ENCODE measurements at places on chromosomes 12 and 14.
A peak's percentile ranks its signal among the peaks of the same experiment; 100 is the strongest.

GRCh38 chr12:96094201-96094600 is 58.8 kb upstream of the LTA4H start:
- DNase-seq = peak; percentile 68

- peak; percentile 92 for DNase-seq
These were observed 660.9 kb downstream of the C12orf50 start for GRCh38 chr12:87368259-87368658.

DNA sequence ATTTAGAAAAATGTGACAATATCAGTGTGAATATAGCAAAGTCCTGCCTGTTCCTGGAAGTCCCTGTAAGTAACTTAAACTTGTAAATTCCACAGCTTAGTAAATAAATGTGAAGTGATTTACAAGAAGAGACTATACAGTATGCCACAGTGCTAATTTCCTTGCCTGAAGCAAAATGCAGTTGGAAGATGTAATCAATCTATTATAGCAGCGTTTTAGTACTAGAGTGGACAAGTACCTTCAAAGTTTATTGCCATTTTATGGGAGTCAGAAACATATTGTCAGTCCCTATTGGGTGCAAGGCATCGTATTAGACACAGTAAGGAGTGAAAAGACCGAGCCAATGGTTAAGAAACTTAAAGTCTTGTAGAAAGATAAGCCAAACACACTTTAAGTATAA is 94.1 kb downstream of the TRHDE start:
- no peak for DNase-seq

GRCh38 chr12:110862329-110862728 is 15.5 kb downstream of the CCDC63 start:
- DNase-seq = no peak

DNA sequence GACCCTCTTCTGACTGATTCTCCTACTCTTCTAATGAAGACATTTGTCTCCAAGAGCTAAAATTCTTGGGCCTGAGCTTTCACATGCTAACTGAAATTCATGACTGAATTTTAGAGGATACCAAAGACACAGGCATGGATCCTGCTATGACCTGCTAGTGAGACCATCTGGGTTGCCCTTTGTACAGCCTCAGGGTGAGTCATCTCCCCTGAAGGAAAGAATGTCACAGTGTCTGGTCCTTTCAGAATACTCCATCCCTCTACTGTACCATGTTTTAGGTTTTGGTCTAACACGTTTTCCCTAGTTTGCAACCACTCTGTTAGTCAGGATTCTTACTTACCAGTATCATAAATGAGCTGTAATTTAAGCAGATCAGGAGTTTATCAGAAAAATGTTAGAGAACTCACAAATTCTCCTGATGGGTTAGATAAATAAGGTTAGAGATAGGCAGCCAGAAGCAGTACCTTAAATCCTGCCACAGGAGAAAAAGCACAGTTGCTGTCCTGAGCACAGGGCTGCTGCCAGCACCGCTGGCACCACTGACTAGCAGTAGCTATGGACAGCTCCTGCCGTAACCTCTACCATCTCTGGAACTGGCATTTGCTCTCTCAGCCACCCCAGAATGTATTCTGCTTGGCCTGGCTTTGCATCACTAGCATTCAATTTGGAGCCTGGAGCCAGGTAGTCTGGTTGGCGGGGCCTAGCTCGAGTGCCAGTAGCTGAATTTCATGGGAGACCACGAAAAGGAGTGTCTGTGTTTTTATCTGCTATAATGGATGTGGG is 127.6 kb downstream of the ANO6 start:
- DNase-seq = no peak

GRCh38 chr12:68785358-68785757 is 22.6 kb upstream of the MDM2 start:
- no peak for DNase-seq

- DNase-seq = no peak
These were observed 21.2 kb upstream of the AKAP5 start for GRCh38 chr14:64444140-64444539.

All from NCI-H187 treated with DMSO at 0.1 percent for 48 hours (cell line).